Inflammatory macrophage treated with lipopolysaccharide for 1 hour (primary cell): ENCODE measurements at places on chromosomes 12 and 14.

DNA sequence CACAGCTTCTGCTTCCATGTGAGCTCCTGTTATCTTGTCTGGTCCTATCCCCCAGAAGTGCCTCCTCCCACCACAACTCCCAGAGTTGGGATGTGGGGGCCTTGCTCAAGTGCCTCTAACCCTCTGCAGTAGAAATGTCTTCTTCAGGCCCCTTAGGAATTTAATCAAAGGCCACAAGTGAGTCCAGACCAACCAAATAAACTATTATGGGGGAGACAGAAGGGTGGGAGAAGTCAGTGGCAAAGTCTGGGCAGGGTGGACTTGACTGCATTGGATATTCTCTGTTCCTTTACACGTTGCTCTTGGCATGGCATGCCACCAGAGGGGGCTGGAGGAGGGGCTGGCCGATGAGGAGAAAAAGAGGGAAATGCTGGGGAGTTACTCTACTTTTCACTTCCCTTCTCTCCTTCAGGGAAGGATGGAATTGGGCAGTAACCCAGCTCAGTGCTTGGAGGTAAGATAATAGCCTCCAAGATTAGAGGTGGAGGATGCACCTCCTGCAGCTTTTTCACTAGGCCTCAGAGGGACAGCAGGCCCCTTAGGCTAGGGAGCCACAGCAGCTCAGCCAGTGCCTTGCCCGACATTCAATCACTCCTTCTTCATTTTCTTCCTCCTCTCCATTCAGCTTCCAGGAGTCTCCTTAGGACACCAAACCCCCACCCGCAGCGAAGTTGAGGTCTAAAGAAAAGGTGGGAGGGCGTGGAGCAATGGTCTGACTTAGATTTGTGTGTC, 1.2 kb upstream of the AP1G2 start:
- peak; percentile 55 for DNase-seq

DNA sequence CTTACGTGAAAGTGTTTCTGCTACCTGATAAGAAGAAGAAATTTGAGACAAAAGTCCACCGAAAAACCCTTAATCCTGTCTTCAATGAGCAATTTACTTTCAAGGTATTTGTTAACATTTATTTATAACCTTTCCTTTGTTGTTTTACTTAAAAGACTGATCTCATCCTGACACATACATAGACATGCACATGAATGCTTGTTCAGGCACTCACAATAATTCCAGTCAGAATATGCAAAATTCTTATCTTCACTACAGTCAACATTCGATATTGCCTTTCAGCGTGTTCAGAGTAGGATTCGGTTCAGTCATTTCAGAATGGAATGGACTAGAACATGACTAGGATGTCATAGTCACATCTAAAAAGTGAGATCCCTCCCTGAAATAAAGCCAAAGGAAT, 394.6 kb downstream of the PAWR start:
- DNase-seq, result no peak

DNA sequence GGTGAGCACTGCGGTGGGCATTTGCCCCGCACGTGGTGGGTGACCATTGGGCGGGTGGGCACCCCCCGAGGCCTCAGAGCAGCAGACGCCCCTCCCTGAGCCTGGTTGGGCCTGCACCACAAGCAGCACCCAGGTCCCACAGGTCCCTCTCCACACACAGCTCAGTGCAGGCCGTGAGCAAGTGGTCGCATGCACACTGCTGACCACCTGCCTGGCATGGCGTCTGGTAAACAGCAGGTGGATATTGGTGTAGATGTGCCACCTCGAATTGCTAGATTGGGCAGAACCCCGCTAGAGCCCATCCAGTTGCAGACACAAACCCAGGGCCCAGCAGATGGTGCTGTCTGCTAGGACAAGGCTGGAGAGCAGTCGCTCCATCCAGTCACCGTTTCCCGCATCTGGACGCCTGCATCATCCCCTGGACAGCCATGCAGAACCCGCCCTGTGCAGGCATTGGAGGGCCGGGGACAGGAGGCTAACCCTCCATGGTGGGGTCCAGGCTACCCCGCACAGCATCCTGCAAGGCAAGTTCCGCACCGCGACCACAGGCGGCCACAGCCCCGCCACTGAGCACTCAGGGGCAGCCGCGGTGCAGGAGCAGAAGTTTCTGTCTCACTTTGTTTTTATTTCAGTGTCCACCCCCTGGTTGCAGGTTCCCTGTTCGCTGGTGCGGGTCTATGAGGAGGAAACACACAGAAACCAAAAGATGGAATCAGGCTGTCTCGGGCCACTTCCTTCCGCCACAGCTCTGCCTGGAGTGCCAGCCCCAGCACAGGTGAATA, 45.6 kb upstream of the RIMBP2 start:
- peak; percentile 44 for DNase-seq

- DNase-seq, result no peak
Observed at GRCh38 chr12:54042970-54043853, 10.4 kb downstream of the HOXC5 start.

DNA sequence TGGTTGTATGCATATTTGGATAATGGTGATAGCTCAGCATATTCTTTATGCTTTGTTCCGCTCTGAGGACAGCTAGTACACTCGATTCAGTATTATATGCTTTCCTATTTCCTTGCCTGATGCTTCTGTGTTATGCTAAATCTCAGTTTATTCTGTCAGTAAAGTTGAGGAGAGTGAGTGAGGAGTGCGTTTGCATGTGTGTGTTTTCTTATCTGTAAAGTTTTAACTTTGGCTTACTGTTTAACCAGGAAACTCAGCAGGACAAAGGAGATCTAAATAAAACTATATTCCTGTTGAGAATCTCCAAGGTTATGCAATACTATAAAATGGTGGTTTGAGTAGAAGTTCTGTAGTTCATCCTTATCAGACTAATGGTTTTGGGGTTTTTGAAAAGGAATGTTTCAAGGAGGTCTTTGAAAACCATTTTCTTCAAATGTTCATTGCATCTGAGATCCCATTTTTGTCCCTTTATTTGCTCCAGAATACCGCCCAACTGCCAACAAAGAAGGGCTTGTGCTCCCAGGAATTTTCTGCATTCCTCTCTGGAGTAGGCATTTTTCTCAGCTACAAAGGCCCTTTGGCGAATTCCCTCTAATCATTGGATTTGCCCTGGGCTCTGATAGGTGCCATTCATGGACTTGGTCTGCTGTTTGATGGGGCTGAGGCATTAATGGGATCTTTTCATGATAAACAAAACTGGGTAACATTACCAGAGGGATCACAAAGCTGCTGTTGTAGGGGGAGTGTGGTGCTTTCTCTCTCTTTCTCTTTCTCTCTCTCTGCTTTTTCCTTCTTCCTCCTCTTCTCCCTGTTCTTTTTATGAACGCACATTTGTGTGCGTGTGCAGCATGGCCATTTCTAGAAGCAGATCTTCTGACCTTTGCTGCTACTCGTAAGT, 71.7 kb downstream of the HMGA2 start:
- no peak for DNase-seq
